ENCODE measurements at places on chromosomes 5 and 9. TPM values are rescaled to one million over a fixed set of nuclear protein-coding genes. Genes with fewer than 3 reads are reported as not detected.

DNA sequence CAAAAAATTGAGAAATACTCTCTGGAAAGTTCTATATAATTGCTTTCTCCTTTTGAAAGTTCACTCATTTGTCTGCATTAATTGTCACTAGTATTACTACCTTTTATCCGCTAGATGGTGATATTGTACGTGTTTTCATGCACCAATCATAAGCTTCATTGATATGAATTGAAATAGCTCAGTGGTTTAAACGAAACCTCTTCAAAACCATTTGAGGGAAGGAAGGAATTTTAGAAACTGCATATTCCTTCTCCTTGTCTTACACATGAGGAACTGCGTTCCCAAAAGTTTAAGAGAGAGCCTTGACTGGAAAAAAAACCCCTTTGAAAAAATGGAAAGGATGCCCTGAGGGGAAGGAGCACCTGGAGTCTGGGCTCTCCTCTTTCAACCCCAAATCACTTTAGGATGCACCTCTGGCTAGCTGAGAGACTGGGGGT lies 98.6 kb downstream of the YTHDC2 start:
- no peak for DNase-seq

GCNT4 gene
- total RNA-seq, result 17.2 TPM

- no peak for DNase-seq
Observed at GRCh38 chr5:57561231-57561842, 78.7 kb upstream of the ACTBL2 start.

GRCh38 chr9:115210699-115211098 lies 92.7 kb upstream of the TNC start:
- DNase-seq, result no peak

DNA sequence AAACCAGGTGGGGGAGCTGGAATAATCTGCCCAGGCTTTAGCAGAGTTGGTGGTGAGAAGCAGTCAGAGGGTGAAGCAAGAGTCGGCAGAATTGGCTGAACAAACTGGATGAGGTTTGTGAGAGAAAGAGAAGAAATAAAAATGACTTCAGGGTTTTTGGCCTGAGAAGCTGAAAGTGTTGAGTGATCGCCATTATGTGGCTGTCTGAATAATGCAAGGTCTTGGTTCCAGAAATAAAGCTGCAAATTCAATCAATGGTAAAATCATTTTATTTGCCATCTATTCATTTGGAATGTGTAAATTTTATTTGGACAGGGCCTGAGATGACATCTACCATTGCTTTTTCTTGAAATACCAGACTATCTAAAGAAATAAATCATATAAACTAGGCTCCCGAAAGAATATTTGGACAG lies 50.4 kb upstream of the DAB2 start:
- no peak for DNase-seq

GRCh38 chr5:95969651-95970358 lies 8.2 kb upstream of the ELL2 start:
- no peak for DNase-seq

- no peak for DNase-seq
Observed at GRCh38 chr9:134647359-134648080, 5.9 kb downstream of the COL5A1 start.

- DNase-seq, result no peak
Observed at GRCh38 chr9:125137200-125137599, 6.1 kb downstream of the SCAI start.

GRCh38 chr5:133753856-133754255 lies 141.5 kb upstream of the FSTL4 start:
- no peak for DNase-seq

DNA sequence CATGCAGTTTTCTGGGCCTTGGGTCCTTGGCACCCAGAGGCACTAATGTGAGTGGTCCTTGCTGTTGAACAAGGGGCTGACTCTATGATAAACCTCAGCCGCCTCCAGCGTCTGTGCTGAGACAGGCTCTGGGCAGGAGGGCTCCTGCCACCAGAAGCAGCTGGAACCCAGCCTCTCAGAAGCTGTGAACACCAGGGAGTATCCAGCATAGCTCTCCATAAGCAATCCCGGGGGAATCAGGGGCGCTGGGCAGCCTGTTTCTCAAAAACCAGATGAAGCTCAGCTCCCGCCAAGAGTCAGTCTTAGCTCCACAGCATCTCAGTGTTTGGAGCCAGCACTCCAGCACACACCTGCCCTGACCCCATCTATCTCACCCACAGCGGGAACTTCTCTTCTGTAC lies 170.2 kb downstream of the HSPA4 start:
- DNase-seq, result no peak

DNA sequence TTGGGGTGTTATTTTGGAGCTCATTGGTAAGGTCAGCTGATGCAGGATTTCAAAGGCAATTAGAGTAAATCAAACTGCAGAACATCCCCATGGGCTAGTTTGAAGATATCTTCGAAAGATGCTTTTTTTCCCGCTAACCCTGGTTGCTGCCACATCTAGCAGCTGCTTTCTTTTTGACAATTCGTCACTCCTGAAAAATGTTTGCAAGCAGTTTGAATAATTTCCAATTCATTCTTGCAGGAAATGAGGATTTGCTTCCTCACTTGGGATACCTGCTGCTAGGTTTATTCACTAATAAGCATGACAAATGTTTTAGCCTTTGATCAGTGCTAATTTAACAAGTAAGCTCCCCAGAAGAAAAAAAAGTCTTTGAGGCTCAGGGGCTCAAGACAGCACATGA lies 649.6 kb upstream of the RORB start:
- DNase-seq, result no peak

DNA sequence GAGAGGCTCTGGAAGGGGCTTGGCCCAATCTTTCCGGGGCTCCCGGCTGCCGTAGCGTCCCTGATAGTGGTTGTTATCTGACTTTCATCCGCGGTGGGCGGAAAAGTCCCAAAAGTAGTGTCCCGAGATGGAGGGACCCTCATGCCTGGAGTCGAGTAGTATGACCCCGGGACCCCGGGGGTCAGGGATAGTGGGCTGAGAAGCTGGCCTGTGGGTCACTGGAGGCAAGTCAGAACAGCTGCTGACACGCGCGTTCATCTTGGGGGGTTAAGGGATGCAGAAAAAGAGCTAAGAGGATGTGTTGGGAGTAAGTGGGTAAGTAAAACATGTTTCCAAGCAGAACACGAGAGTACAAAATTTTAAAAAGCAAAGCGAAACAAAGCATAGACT lies 123.4 kb downstream of the TMEM161B start:
- no peak for DNase-seq

- DNase-seq, result no peak
Observed at GRCh38 chr5:37808945-37809344, 30.9 kb downstream of the GDNF start.

DNA sequence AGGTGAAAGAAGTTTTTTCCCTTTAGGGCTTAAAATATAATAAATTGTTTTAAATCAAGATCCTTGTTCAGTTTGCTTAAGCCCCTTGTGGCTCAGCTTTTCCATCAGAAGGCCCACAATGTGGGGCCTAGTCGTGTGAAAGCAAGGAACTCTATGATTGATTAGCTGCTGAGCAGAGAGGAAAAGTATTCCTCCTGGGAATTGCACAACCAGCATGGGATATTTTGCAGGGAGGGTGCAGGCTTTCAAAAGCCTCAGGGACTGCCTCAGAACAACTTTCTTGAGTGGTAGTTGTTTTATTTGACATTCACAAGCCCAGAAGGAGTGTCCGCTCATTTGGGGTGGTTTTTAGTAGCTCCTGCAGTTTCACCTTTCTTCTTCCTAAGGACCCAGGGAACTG lies 19.8 kb downstream of the TTC23L start:
- no peak for DNase-seq

DBN1 gene
- 18.4 TPM for total RNA-seq

DNA sequence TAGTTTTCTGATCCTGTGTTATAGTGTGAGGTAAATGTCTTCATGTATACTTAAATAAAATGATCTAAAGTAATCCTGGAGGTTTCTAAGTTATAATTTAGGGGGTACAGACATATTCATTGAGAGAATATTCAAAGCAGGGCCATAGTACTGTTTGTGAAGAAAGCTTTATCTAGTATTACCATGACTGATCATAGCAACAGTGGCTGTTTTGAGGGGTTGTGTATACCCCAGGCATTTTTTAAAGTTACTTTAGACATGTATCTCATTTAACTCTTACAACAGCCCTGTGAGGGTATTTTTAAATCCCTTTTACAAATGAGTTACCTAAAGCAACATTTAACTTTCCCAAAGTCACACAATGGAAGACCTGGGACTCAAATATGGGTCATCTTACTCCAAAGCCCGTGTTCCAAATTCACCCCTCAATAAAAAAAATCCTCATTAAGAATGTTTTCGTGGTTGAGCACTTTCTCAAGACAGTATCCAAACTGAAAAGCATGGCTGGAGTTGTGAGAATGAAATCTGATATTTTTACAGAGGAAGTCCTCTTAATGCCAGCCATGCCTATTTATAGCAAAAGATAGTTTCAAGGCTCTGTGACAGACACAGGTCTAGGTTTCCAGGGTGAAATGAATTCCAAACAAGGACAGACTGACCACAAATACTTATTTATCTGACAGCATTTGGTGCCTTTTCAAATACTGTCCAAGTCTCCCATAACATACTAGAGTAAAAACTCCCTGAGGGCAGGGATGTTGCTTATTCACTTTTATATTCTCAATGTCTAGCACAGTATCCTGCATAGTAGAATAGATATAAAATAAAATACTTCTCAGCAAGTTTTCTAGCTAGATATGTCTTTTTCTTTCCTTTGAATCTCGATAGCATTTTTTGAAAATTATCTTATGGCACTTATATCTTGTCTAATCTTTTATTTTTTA lies 10.4 kb downstream of the STOM start:
- no peak for DNase-seq

HSPA5 gene
- total RNA-seq, result 79.2 TPM

DNA sequence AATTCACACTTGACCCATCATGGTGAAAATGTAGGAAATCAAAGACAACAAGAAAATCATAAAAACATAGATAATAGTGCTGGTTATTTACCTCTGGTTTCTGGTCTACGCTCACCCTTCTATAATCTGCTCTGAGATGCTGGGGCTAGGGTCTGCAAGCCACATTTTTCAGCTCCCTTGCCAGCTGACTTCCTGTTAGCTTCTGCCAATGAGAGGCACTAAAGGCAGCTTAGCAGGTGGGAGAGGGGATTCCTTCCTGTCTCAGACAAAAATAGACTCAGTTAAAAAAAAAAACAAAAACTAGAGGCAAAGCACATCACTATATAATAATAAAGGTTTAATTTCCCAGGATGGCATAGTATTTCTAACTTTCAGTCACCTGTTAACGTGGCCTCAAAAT lies 20.2 kb upstream of the N4BP3 start:
- no peak for DNase-seq

DNA sequence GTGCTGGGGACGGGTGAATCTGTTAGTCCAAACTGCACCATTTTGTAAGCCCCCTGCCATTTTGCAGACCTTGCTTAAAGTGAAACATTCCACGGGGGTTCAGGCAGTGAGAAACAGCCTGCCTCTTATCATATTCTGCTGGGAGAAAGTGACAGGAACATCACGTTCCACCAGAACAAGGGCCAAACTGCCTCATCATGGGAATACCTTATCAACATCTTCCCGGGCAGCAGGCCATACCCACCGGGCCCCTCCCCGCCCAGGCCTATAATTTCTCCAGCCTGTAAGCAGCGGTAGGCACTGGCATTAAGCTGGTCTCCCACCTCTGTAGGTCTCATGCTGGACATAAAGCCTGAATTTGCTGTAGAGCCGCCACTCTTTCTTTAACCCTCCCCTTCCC lies 1.5 kb upstream of the CFAP77 start:
- DNase-seq, result no peak

DNA sequence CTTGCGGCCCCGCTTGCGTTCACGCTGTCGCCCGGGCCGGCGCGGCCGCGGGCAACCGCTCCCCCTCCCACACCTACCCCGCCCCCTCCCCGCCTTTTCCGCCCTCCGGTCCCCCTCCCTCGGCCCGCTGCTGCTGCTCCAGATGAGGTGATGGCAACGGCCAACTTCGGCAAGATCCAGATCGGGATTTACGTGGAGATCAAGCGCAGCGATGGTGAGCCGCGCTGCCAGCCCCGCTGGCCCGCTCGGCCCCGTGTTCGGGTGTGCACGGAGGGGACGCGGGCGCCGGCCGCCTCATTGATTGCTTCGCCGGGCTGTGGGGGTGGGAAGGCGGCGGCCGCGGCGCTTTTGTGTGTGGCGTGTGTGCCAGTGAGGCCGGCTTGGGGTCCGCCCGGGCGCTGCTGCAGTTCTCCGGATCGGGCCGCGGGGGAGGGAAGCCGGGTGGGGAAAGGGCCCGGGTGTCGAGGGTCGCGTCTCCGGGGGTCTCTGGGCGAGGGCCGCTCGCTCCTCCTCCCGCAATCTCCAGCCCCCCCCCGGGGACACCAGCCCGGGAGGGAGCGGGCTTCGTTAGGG lies 403 bp downstream of the KIF2A start:
- DNase-seq, result peak; percentile 73

BTF3 gene
- total RNA-seq, result 353 TPM

- no peak for DNase-seq
Observed at GRCh38 chr9:93464395-93464794, 11.0 kb upstream of the FAM120AOS start.

DNA sequence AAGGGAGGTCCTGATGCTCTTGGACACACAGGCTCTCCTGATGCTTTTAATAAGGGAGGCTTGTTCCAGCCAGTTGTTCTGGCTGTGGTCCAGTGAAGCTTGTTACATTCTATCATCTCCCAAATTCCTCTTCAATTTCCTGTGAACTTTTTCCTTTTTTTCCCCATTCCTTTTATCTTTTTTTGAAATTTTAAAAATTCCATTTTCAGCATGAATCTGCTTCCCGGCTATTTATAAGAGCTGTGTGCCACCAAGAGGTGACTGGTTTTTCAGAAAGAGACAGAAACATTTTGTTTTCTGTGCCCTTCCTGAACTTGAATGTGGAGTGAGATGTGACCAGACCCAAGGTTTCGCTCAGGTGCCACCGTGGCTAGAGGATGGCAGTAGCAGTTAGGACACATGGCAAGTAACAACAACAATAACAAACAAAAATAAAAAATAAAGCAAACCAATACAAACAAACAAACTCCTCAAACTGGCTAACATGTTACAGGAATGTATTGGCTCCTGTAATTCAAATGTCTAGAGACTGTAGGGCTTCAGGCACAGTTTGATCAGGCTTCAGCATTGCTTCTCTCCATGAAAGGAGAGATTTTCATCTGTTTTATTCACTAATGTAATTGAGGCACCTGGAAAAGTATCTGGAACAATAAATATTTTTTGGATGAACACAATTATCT lies 121.1 kb downstream of the BOD1 start:
- DNase-seq, result no peak

SPAG8 gene
- total RNA-seq, result not detected

DNA sequence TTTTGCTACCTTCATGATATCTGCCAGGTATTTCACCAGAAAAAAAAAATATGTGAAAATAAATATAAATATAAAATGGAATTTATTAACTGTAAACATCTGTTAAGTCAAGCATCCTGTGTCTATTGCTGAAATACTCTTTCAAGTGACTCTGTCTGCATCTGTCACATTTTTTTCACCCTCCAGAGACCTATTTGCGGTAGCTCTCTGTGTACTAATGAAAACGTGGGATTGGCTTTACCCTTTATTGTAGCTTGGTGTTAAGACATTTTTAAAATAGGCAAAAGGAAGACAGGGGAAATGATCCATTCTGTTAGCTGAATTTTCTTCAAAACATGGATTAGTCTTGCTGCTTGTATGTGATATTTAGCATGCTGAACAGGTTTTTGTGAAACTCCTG lies 536.0 kb upstream of the WWC1 start:
- DNase-seq, result no peak

ZDHHC11B gene
- total RNA-seq, result 11.1 TPM

Measured in Peyer's patch (tissue), 4 donors.